ENCODE measurements at places on chromosomes 7 and 10.

DNA sequence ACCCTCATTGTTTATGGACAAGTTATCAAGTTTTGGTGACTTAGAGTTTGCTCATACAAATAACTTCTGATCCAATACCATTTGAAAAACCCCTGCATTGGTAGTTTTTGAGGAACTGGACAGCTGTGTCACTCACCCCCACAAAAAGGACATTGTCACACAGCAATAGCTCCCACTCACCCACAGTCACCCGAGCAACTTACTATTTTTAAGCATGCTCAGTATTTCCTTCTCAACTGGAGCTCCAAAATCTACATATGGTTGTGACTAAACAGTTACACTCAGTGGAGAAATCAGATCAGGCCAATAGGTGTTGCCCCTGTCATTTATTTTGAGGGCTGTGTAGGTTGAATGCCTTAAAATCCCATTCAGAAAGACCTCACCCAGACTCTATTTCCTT, 165.2 kb upstream of the AUTS2 start:
- DNase-seq: no peak

DNA sequence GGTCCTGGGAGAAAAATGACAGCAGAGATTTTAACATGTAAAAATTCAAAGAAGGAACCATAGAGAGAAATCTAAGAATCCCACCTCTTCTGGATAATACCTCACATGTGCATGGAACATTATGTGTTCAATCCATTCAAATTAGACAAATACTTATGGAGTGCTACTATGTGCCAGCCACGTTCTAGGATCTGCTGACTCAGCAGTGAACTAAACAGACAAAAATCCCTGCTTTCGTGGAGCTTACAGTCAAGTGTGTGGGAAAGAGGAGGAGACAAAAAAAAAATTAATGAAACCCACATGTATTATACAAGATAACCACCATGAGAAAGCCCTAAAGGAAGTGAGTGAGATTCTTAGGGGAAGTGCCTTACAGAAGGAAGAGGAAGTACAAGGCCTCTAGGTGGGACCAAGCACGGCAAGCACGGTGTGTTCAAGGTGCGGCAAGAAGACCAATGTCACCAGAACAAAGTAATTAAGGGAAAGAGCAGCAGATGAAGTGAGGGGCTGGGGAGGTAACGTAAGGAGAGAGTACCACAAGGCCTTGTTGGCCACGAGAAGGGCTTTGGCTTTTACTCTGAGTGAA, 71.0 kb downstream of the SLC25A13 start:
- DNase-seq: no peak

DNA sequence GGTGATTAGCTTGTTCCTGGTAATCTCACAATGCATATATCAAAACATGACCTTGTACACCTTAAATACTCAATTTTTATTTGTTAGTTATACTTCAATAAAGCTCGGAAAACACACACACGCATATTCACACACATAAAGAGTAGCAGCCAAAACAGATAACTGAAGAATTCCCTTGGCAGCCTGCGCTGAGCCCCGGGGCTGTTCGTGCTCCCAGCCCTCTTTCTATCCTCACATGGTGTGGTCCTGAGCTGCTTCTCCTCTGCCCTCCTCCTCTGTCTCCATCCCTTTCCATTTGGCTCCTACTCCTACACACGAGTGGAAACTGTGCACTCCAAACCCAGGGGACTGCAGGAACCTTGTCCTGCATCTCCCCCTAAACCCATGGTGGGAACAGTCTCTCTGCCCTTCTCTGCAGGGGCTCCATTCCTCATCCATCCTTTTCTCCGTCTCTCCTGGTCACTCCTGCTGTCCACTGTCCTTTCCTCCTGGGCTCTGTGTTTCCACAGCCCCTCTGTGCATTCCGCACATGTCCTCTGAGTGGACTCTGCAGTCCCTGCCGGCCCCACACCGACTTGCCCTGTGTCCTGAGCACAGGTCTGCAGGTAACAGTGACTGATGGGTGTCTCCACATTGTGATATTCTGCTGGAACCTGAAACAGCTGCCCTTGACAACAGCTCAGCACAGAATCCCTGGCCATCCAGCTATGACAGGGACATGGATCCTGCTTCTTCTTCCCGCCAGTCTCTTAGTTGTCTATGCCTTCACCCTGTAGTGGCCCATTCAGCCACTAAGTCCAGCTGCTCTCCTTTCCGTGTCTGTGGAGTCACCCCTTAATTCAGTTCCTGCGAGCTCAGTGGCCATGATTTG, 216.8 kb upstream of the ZNF32 start:
- no peak for DNase-seq

GRCh38 chr10:17128261-17128660, 1.4 kb downstream of the CUBN start:
- DNase-seq: no peak

DNA sequence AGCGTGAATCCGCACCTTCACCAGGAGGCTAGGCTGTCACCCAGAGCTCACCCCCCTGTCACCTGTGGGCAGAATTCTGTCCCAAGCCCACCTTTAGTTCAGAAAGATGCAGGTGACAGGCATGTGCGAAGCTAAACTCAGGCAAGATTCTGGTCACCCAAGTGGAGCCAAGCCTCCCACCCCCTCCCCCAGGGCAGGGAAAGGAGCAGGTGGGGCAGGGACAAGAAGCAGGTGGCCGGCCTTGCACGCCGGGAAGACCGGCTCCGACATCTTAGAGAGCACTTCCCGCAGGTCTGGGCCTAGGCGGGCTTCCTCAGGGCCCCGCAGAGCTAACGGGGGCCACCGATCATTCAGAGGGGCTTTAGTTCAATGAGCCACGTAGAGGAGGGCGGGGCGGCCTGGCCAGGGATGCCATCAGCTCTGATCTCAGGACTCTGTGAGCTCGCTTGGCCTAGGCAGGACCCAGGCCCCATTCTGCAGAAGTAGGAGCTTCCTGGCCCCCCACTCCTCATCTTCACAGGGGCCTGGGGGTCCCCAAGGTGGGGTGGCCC, 19.9 kb downstream of the UNCX start:
- no peak for DNase-seq

DNA sequence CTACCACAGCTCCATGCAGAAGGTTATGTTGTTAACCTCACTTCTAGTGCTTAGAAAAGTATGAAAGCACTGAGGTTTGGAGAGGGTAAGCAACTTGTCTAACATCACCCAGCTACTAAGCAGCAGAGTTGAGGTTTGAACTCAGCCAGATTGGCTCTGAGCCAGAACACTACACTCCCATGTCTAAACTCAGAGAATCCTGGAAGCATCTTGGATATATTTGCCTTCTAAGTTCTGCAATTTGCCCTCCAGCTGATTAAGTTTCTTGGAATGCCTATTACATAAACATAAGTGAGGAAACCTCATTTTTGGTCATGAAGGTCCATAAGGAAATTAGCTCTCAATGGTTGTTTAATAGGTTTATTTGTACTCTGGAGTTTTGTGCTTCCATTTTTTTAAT, 78.1 kb upstream of the PHYHIPL start:
- DNase-seq: no peak

DNA sequence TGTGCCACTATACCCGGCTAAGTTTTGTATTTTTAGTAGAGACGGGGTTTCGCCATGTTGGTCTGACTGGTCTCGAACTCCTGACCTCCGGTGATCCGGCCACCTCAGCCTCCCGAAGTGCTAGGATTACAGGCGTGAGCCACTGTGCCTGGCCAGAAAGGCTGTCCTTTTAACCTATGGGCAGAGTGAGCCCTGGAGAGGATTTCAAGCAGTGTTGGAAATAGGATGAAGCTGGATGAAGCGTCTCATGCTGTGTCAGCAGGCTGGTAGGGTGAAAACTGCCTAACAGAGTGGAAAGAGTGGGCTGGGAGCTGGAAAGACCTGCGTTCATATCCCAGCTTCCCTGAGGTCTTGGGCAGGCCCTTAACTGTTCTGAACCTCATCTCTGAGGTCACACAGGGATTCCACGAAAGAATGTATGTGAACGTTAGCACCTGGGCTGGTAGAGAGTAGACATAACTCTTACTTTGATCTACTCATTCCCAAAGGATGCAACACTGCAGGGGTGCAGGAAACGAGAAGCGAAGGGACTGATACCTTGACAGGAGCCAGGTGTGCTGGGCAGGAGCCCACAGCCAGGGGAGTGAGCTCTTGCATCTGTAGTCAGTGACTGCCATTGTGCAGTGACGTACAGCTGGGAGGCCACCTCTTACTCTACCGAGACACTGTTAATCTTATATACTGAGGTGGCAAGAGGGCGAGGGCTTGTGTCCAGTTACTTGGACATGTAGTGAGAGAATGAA, 34.1 kb downstream of the WBP1L start:
- no peak for DNase-seq
